Mucosa of gallbladder (tissue), 1 donor: ENCODE measurements at places on chromosomes 11 and 22.

GRCh38 chr22:17965538-17966402 lies 58.6 kb downstream of the MICAL3 start:
- DNase-seq: no peak

- no peak for DNase-seq
These were observed 17.3 kb downstream of the EPS8L2 start for GRCh38 chr11:723120-723883.

- DNase-seq: no peak
These were observed 87.3 kb downstream of the CCDC73 start for GRCh38 chr11:32706985-32707741.

DNA sequence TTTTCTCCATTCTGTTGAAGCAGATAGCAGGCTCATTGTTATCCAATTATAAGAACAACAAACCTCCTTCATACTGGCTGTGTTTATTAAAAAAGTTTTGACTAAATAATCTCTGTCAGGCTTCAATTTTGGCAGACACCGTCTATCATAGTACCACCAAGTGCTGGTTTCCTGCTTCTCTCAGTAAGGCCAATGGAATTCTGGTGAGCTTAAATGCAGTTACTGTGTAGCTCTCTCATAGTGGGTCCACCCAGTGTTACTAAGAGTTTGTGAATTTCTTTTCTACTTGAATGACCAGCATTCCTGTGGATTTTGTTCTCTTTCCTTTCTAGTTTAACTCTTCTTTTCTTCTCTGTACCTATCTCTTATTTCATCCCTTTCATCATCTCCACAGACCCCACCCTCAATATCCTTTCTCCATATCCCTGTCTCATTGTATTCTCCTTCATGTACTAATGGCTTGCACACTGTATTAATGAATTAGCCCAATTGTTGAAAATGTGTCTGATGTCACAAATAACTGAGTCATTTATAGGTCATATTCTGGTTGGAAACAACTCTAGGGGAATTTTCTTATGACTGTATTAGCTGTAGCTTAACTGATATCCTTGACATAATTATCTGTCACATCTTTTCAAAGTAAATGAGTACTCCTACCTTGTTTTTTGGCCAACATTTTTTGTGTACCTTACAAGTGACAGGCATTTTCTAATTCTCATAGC lies 372.1 kb downstream of the FAT3 start:
- no peak for DNase-seq

- no peak for DNase-seq
These were observed 125.5 kb downstream of the C11orf87 start for GRCh38 chr11:109547356-109548027.

DNA sequence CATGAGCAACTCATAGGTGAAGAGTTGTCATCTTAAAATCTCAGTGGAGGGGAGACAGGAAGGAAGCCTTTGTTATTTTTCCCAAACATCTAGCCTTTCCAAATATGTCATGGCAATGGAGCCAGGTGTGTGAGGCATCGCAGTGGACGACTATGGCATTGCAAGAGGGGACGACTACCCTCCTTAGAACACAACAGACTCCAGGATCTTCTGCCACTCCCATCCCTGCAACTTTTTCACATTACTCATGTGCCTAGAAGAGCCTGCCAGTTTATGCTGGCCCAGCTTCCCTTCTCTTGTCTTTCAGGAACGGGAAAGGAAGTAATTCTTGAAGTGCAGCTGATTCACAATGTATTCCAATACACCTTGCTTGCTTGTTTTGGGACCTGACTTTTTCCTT lies 1008.4 kb downstream of the OPCML start:
- no peak for DNase-seq

DNA sequence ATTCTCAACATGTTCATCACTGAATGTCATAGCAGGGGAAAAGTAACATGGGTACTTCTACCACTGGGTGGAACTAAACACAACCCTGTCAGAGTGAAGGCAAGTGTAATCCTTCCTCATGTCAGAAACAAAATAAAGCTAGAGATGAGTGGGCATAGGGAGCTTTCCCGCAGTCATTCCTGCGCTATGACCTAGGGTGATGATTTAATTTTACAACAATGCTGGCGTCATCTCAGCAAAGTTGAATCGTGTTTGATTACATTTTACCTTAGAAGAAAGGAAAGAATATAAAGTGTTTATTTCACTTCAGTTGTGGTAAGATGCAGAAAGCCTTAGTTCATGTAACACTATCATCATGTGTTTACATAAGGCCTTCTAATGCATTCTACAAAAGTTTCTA lies 355.6 kb downstream of the METTL15 start:
- no peak for DNase-seq

GRCh38 chr22:39514373-39514973 lies 5.9 kb upstream of the ATF4 start:
- DNase-seq: peak; percentile 60

DNA sequence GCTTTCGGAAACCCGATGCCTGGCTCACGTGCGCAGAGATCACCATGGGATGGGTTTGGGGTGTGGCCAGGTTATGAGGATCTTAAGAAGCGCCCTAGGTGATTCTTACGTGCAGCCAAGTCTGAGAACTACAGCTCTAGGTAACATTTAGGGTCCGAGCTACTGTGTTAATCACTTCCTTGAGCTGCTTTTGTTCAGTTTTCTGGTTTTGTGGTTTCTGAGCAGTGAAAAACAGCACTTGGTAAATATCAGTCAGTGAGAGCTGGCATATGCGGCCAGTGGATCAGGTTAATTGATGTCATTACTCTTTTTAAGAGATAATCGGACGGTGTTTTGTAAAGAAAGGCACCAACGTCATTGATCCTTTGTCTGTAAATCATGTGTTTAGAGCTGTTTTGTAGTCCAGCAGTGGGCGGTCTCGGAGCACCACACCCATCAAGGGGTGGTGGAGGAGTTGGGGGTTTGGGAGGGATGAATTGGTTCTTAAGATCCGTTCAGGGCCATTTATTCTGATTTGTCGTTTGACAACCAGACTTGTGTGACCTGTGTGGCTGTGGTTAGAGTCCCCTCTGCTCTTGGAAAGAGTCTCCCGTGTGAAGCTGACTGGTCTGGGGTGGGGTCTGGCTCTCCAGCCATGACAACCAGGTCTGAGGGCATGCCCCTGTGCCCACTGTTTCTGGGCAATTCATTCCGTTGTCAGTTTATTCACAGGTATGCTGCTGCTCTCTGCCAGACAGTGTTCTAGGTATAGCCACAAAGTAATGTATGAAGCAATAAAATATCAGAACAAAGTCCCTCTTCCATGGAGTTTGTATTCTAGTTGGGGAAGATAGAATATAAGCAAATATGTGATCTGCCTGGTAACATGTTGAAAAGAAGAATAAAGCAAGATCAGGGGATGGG lies 61.9 kb upstream of the SORL1-AS1 start:
- DNase-seq: no peak

DNA sequence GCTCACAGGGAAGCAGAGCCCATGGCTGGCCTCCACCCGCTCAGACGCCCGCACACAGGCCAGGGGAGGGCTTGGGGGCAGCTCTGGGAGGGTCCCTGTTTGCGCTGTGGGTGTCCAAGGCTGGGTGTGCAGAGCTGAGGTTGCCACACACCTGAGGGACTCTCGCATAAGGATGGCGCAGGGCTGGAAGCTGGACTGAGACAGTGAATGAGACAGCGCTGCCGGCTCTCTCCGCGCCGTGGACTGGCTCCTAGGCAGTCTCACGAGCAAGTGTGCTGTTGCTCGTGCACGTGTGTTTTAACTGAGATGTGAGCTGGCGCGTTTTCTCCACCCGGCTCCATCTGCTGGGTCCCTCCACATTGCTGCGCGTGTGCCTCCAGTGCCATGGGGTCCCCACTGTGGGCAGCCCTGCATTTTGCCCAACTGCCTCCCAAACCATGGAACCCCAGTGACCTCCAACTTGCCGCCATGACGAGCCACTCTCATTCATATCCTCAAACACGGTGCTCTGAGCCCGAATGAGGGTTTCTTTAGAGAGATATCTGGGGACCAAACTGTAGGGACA lies 4.2 kb upstream of the BID start:
- no peak for DNase-seq

GRCh38 chr11:27183672-27184457 lies 143.2 kb downstream of the BBOX1 start:
- DNase-seq: peak; percentile 58

GRCh38 chr22:31354515-31354914 lies 8.4 kb upstream of the PATZ1 start:
- DNase-seq: no peak

DNA sequence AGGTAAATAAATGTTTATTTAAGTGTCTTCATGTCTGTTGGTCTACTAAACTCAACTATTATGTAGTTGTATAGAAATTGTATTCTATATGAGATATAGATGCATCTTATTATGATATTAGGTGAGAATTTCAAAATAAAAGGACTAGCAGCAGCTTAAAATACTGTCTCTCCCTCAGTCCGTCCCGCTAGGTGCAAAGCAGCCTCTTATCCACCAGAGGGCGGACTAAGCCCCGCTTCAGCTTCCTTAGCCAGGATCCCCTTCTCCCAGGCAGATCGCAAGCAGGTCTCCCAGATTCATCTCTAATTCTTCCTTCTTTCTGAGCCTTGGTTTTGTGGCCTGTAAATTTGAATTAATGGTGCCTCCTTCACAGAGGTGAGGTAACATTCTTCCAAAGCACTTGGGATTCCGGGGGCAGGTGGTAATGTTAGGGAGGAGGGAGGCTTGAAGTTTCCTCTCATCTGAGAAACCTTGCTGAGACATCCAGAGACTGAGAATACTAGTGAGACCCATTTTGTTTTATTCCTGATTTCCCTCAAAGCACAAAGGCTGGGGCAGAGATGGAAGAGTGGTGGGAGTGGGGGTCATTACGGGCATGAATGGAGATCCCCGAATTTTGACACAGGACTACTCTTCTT lies 13.5 kb upstream of the INSC start:
- DNase-seq: peak; percentile 65

DNA sequence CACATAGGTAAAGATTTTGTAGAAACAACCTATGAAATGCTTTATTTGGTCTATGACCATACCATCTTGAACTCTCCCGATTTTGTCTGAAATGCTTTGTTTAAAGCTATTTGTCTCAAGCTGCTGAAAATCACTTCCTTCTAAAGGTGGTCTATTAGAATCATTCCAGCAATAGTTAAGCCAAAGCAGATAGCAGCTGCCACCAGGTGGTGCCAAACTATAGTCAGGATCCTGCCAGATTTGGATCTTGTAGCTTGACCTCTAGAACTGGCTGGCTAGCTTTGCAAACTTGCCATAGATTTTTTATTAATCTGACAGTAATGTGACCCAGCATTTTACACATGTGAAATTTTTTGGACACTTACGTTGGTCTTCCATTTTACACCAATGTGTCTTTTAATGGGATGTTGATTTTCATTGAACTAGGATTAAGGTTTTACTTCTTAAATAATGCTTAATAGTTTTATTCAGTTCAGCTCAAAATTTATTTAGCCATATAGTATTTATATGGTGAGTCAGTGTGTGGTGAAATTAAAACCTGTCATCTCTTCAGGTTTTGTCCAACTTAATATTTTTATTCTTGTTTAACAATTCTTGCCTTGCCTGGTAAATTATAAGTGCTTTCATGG lies 19.7 kb downstream of the CTR9 start:
- peak; percentile 41 for DNase-seq

GRCh38 chr11:69010964-69011623 lies 2.0 kb downstream of the MRGPRF start:
- peak; percentile 83 for DNase-seq

DNA sequence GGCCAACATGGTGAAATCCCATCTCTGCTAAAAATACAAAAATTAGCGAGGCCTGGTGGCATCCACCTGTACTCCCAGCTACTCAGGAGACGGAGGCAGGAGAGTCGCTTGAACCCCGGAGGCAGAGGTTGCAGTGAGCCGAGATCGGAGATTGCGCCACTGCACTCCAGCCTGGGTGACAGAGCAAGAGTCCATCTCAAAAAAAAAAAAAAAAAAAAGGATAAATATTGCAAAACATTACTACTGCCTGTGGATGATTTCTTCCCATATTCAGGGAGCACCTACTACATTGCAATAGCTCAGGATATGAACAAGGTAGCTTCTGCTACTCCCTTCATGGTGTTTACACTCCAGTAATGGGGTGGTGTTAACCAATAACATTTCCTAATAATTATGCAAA lies 980.6 kb downstream of the NTM start:
- no peak for DNase-seq

DNA sequence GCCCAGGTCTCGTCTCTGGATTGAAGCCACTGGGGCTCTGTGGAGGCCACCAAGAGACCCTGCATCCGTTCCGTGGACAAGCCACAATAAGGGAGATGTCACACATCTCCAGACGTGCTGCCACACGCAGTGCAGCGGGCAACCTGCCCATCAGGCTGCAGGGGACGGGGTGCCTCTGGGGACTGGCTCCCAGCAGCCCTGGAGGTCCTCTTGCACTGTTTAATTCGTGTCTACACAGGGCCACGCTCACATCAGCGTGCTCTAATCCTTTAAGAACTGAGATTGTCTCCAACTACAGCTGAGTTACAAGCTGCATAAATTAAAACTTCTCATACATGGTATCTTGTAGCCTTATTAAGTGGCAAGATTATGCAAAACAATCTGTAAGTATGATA lies 1232.2 kb downstream of the BRD1 start:
- no peak for DNase-seq

- no peak for DNase-seq
These were observed 11.1 kb upstream of the OR56B4 start for GRCh38 chr11:6096417-6096816.

DNA sequence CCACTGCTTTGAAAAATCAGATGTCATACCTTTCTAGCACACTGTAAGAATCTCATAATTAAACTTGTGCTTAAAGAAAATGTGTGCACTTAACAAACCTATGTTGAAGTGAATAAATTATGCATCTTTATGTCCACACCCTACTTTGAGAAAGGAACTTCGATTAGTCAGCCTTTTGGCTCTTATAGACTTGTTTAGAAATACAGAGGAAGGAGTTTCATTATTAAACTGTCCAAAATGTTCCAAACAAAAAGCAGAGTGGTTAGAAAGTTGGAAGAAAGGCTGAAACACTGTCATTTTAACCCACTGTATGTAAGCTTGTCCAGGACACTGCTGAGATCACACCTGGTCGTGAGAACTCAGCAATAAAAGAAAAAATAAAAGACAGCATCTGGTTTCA lies 863.2 kb upstream of the CHORDC1 start:
- no peak for DNase-seq

DNA sequence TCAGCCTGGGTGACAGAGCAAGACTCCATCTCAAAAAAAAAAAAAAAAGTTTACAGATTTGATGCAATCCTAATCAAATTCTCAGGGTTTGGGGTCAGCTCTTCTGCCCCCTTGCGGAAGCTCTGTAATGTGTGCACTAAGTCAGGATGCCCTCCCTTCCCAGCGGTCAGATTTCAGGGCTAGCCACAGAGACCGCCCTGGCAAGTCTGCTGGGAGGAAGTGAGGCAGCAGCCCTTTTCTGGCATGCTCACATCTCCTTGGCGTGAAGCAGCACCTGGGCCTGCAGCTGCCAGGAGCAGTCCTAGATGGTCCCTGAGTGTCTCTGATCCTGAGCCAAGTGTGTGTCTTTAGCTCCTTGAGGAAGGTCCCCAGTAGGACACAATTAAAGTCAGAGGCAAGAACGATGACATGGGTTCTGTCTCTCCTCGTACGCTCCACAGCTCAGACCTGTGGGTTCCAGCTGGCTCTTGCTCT lies 10.9 kb upstream of the APOBEC3C start:
- DNase-seq: peak; percentile 70
